ELR (cell line): ENCODE measurements at places on chromosomes 5 and 9.

DNA sequence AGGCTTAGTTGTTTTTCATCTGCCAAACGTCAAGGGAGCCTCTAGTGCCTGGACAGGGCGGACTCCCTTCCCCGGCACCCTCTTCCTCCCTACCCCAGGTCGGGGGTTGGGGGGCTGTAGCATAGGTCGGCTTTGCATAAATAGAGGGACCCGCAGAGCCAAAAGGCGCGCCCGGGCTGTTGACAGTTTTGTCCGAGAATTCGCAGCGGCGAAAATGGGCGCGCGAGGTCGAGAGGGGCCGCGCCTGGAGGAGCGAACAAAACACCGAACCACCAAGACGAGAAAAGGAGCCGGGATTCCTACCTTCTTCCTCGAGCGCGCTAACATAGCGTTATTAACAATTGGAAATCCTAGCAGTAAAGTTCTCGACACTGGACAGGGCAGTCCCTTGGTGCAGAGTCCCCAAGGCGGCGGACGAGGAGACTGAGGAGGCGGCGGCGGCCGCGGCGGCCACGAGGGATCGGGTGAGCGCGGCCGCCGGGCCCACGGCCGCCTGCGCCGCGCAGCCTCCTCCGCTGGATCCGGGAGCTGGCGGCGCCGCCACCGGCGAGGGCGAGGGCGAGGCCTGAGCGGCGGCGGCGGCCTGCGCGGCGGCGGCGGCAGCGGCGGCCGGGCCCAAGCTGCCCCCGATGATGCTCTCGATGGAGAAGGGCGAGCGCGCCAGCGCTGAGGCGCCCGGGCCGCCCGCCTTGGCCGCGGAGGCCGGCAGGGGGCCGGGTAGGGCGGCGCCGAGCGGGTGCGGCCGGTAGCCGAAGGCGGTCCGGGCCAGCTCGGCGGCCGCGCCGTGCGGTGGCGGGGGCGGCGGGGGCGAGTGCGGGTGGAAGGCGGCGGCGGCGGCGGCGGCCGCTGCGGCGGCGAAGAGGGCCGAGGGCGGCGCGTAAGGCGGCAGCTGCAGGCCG, 1.7 kb downstream of the FOXD1 start:
- DNase-seq: peak; percentile 52

- DNase-seq: peak; percentile 19
Observed at GRCh38 chr9:98520221-98520960, 188.3 kb downstream of the GABBR2 start.

GRCh38 chr9:123998278-123998925, 13.2 kb upstream of the LHX2 start:
- no peak for DNase-seq

DNA sequence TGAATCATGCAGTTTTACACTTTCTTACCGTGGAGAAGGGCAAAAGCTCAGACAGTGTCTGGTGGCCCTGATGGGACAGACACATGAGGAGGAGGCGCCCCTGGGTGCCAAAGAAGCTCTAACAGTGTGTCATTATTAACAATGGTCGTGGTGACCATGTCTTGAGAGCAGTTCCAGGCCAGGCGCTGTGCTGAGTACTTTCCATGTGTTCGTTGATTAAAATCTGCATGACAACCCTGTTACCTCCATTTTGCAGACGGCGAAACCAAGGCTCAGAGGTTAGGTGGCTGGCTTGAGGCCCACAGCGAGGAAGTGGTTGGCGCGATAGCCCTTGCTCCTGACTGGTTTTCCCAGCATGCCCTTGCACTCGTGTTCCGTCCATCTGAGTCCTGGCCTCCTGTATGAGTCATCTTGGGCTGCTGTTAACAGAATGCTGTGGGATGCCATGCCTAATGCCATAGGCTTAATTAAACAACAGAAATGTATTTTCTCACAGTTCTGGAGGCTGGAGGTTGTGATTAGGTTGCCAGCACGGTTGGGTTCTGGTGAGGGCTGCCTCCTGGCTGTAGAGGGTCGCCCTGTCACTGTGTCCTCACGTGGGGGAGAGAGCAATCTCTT, 92.0 kb downstream of the AMBP start:
- DNase-seq: peak; percentile 47

- DNase-seq: peak; percentile 31
Observed at GRCh38 chr9:73714294-73714693, 562.6 kb downstream of the ANXA1 start.

- DNase-seq: peak; percentile 16
Observed at GRCh38 chr9:26656003-26656870, 236.4 kb downstream of the CAAP1 start.

DNA sequence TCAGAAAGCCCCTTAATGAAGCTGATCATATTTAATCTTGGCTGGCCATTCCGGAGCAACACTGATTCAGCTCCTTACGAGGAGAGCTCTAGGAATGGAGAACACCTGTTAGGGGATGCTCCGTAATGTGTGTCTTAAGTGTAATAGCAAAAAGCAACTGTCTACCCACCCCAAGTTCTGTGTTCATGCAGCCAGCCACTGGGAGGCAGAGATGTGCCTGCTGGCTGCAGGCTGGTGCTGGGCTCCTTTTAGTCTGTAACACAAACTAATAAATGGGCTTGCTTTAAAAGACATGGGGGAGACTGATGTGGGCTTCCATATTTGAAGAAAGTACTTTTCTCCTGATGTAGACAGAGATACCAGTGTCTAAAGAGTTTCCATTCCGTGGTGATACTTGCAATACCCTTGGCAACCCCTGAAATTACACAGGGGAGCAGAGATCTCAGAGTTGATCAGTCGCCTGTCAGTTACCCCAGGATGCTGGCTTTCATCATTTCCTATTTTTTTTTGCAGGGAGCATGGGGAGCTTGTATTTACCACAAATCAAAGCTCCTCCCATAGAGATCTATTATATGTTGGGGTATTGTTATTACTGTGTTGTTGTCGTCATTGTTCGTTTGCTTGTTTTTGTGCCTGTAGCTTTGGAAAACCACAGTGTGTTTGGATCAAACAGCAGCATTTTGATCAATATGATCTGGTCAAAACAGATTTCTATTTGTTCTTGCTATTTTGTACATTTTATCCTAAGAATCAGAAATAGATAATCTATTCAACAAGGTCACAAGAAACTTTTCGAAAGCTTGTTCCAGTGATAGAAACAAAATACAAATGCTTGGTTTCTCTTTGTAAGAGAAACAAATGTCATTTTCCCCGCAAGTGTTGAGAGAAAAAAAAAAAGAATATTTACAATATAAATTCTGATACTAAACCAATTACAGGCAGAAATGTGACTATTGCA, 65.8 kb downstream of the MTX3 start:
- DNase-seq: peak; percentile 53

DNA sequence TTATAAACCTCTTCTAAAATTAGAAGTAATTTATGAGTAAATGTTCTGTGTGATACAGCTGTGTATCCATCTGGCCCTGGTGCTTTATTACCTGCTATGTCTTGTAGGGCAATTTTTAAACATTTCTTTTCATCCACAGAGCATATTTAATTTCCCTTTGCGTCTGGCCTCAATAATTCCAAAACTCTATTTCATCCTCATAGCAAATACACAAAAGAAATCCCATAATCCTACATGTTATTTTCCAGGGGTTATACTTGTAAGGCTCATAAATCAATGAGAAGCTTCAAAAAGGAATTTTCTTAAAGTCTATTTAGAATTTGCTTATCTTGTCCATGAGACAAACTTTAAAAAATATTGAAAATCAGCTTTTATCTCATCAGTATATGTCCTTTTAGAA, 167.0 kb downstream of the TTC39B start:
- DNase-seq: no peak

- peak; percentile 39 for DNase-seq
Observed at GRCh38 chr5:16312785-16313184, 133.2 kb upstream of the MARCHF11 start.

GRCh38 chr9:131111854-131112311, 13.5 kb upstream of the NUP214 start:
- no peak for DNase-seq

DNA sequence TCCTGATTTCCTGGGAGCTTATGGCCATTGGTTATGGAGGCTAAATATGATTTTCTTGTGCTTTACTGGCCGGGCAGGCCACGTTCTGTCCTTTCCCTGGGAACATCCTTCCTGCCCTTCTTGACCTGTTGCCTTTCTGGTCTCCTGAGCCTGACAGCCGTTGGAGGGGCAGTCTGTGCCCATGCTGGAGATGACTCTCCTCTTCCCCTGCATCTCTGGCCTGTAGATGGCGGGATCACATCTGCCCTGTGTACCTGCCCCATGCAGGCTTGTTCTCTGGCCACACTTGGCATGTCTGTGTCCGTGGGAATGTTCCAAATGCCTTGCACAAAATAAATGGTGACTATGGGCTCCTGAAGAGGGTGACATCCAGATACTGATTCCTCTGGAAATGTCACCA, 253.1 kb upstream of the IRX4 start:
- DNase-seq: no peak

- DNase-seq: peak; percentile 66
Observed at GRCh38 chr9:100170556-100170955, 71.5 kb downstream of the INVS start.

DNA sequence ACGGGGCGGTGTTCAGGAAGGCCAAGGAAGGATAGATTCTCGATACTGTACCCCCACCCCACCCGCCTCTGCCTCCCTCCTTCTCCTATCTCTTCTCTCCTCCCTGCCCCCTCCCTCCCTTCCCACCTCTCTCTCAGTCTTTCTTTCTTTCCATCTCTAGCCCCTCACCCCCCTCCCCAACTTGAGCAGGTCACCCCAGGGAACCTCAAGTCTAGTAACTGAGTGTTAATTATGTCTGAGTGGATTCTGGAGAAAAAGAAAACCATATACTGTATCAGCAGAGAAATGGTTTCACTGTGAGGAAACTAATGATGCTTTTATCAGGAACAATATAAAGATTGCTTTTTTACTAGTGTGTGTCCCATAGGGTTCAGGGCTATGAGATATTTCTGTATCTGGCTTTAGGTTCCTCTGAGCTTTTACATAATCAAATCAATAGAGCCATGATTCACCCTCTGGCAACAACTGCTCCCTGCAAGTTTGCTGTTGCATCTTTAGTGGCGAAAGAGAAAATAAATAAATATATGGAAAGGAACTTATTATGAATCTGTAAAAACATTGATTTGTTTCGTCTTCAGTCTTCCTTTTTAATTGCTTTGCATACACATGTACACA, 639.7 kb downstream of the CCDC171 start:
- peak; percentile 48 for DNase-seq
